ENCODE measurements at places on chromosomes 7 and 10.
A peak's percentile ranks its signal among the peaks of the same experiment; 100 is the strongest.

DNA sequence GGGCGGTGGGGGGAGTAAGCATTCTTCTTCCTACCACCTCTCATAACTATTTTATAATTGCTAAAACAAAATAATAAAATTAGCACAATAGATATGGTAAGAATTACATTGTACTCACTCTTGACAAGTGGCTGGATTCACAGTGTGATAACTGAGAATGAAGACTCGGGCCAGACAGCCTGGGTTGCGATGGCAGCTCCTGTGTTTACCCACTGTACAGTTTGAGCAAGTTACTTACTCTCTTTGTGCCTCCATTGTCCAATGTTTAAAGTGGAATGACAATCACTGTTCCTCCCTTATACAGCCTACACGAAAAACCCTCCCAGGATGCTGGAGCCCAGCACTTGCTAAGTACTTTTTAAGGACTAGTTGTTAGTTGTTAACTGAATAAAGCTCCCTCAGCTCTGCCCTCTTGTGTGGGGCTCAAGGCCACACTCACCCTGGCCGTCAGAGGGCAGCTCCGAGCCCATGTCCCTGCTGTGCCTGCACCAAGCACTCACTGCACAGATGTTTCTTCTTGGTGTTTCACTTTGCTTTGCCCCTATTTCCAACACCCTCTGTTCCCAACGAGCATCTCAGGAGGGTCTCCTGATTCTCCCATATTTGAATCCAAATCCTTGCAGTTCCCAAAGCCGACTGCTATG, 56.4 kb upstream of the NPS start:
- no peak overlapping the region for H3K27ac ChIP-seq
- no peak for DNase-seq
- no peak overlapping the region for H3K4me3 ChIP-seq
- H3K36me3 ChIP-seq, result no peaks in the 10 kb centered on the region
- no peaks in the 10 kb centered on the region for H3K4me1 ChIP-seq
- peaks cover 7% of the 10 kb centered on the region for H3K27me3 ChIP-seq

- no peaks in the 10 kb centered on the region for H3K27me3 ChIP-seq
- no peak overlapping the region for H3K4me3 ChIP-seq
- no peak overlapping the region for H3K27ac ChIP-seq
- no peaks in the 10 kb centered on the region for H3K4me1 ChIP-seq
- no peak for DNase-seq
- no peaks in the 10 kb centered on the region for H3K36me3 ChIP-seq
These were observed 516.3 kb upstream of the KCND2 start for GRCh38 chr7:119756687-119757086.

GRCh38 chr10:97259119-97259518, 33.3 kb downstream of the ARHGAP19 start:
- H3K27me3 ChIP-seq, result no peaks in the 10 kb centered on the region
- H3K4me1 ChIP-seq, result peaks cover 6% of the 10 kb centered on the region
- H3K27ac ChIP-seq, result no peak overlapping the region
- H3K4me3 ChIP-seq, result no peak overlapping the region
- H3K36me3 ChIP-seq, result peaks cover 56% of the 10 kb centered on the region

- H3K4me1 ChIP-seq, result no peaks in the 10 kb centered on the region
- no peak for DNase-seq
- H3K36me3 ChIP-seq, result no peaks in the 10 kb centered on the region
- no peak overlapping the region for H3K27ac ChIP-seq
These were observed 21.8 kb upstream of the NPS start for GRCh38 chr10:127527320-127527719.

- no peak for DNase-seq
- H3K36me3 ChIP-seq, result no peaks in the 10 kb centered on the region
- H3K4me3 ChIP-seq, result no peak overlapping the region
- H3K27ac ChIP-seq, result no peak overlapping the region
- H3K4me1 ChIP-seq, result peaks cover 4% of the 10 kb centered on the region
These were observed 288.9 kb downstream of the KCNMA1 start for GRCh38 chr10:77348751-77349150.

DNA sequence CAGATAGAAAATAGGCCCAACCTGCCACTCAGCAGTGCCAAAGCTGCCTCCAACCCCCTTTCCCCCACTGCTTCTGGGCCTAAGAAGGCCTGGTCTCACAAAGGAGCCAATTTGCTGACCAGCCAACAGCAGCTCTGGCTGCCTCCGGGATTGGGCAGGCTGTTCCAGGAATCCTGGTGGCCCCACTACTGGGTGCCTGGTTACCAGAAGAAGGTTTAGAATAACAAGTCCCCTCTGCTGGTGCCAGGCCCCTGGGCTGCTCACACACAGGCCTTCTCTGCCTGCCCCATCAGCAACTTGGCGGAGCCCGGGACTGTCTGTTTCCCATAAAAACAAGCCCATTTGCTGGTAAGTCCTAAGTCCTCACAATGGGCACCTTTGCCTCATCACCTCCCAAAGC, 1.2 kb downstream of the PHKG1 start:
- H3K27me3 ChIP-seq, result no peaks in the 10 kb centered on the region
- no peak for DNase-seq
- no peak overlapping the region for H3K27ac ChIP-seq
- H3K4me1 ChIP-seq, result no peaks in the 10 kb centered on the region

GRCh38 chr10:7561216-7561893, 105.4 kb downstream of the ITIH5 start:
- H3K27ac ChIP-seq, result no peak overlapping the region
- no peaks in the 10 kb centered on the region for H3K4me1 ChIP-seq
- H3K4me3 ChIP-seq, result no peak overlapping the region
- peaks cover 8% of the 10 kb centered on the region for H3K27me3 ChIP-seq
- no peak for DNase-seq

DNA sequence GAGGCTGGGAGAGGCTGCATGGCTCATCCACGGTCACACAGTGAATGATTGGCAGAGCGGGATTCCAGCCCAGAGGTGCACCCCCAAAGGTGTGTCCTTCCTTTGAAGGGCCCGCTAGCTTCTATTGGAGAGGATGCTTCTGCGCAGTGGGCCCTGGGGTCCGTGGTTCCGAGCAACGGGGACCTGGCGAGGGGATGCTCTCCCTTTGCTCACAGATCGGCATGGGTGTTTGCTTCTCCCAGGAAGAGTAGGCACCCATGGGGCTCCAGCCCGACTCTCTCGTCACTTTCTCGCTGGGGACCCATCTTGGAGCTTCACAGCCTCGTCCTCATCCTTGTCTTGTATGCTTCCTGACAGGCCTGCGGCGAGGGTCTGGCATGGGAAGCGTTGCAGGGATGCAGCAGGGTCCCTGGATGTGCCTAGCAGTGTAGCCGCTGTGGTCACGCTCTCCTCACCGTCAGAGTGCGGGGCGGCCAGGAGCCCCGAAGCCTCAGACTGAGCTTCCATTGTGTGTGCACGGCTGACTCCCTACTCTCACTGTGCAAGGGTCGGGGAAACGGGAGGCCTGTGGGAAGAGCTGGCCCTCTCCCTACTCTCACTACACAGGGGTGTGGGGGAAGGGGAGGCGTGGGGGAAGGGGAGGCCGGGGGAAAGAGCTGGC, 538.5 kb upstream of the FOXK1 start:
- no peaks in the 10 kb centered on the region for H3K36me3 ChIP-seq
- peaks cover 3% of the 10 kb centered on the region for H3K4me1 ChIP-seq
- H3K27me3 ChIP-seq, result peaks cover 22% of the 10 kb centered on the region
- no peak for DNase-seq
- H3K4me3 ChIP-seq, result no peak overlapping the region
- no peak overlapping the region for H3K27ac ChIP-seq

DNA sequence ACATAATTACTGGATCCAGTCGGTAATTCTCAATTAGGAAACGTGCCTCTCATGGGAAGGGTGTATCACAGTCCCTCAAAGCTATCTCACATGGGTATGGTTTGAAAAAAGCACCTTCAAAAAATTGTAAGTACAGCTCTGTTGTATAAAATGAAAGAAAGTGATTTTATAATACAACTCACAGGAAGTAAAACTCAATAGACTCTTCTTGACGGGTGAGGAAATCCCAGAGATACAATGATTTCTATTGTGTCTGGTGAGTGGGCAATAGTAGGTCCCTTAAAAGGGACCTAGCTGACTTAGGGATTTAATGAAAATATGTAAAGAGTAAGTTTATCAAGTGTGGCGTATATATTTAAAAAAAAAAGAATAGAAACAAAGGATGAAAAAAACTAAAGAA, 27.0 kb downstream of the TASOR2 start:
- H3K4me1 ChIP-seq, result peaks cover 67% of the 10 kb centered on the region
- peaks cover 35% of the 10 kb centered on the region for H3K36me3 ChIP-seq
- H3K27me3 ChIP-seq, result no peaks in the 10 kb centered on the region
- peak overlapping the region; percentile 47 for H3K27ac ChIP-seq
- no peak for DNase-seq
- H3K4me3 ChIP-seq, result peak overlapping the region; percentile 41

GRCh38 chr10:86664341-86665217, 3.7 kb upstream of the LDB3 start:
- no peaks in the 10 kb centered on the region for H3K4me1 ChIP-seq
- H3K36me3 ChIP-seq, result no peaks in the 10 kb centered on the region
- no peak for DNase-seq
- H3K27me3 ChIP-seq, result no peaks in the 10 kb centered on the region
- H3K4me3 ChIP-seq, result no peak overlapping the region

DNA sequence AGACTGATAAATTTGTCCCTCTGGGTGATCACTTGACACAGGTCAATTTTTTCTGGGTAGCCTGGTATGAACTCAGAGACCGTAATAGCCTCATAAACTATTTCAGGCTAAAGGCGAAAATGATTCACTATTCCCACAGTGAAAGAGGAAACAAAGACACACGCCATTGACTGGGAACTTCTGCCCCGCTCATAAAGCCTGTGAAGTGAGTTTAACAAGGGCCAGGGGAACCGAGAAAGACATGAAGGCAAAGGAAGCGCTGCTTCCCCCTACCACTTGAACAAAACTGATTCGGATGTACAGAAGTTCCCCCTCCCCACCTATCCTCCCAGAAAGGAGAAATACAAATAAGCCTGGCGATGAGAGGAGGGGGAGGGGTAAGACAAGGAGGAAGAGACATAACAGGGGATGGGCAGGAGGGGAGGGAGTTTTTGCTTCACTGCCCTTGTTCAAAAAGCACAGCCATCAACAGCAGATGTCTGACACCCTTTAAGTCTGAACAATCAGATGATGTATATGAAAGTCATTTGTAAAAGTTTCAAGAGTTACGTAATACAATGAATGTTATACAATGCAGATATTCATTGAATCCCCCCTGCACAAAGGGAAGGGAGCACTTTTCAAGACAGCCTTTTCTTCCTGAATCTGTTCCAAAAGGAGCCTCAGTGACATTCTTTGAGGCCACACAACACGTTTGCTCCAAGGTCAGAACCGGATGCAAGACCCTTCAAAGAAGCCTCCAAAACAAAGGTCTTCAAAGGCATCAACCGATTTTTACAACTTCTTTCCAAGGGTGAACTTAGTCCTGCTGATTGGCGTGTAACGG, 734 bp downstream of the ABCB4 start:
- peak overlapping the region; percentile 16 for H3K4me3 ChIP-seq
- peaks cover 48% of the 10 kb centered on the region for H3K27me3 ChIP-seq
- peaks cover 11% of the 10 kb centered on the region for H3K4me1 ChIP-seq
- DNase-seq, result no peak
- no peaks in the 10 kb centered on the region for H3K36me3 ChIP-seq

DNA sequence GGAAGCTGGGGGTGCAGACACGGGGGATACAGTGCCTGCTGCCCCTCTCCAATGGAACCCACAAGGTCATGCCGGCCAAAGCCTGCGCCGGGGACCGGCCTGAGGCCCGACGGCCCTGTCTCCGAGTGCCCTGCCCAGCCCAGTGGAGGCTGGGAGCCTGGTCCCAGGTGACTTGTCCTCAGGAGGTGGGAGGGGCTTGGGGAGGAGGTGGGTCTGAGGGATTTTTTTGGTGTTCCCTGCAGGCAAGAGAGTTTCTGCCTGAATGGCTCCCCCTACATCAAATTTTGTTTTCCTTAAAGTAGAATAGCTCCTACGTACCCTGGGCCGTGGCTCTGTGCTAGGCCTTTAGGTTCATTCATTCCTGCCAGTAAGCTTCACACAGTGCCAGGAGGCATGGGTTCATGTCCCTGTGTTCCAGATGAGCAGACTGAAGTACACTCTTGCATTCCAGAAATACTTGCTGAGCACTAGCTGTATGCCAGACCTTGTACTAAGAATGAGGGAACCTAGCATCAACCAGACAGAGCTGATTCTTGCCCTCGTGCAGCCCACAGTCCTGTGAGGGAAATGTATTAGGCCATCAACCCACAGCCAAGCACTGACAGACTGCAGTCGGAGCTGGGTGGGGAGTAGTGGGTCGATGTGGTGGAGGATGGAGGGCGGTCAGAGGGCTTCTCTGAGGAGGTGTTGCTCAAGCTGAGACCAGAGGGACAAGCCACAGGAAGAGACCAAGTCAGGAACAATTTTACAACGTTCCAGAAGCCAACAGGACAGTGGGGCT, 31.1 kb downstream of the TBATA start:
- H3K27me3 ChIP-seq, result no peaks in the 10 kb centered on the region
- no peak overlapping the region for H3K27ac ChIP-seq
- DNase-seq, result no peak
- no peak overlapping the region for H3K4me3 ChIP-seq
- H3K4me1 ChIP-seq, result peaks cover 6% of the 10 kb centered on the region

DNA sequence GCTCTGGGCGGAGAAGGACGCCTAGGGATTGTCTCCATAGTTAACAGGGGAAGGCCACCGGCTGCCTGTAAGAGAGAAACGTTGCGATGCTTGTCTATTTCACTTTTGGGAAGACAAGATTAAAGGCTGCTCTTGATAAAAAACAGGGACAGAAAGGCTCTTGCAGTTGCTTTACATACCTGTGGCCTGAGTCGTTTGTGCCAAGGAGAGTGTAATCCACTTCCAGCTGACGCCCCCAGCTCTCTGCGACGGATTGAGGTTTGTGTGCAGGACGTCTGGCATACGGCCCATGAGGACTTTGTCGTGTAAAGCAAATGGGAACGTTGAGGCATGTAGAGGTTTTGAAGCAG, 1.1 kb downstream of the MAP3K8 start:
- peaks cover 56% of the 10 kb centered on the region for H3K4me1 ChIP-seq
- H3K4me3 ChIP-seq, result peak overlapping the region; percentile 92

GRCh38 chr10:69217119-69217754, 2.9 kb upstream of the HKDC1 start:
- no peak overlapping the region for H3K4me3 ChIP-seq
- no peaks in the 10 kb centered on the region for H3K27me3 ChIP-seq
- H3K27ac ChIP-seq, result no peak overlapping the region
- peaks cover 47% of the 10 kb centered on the region for H3K4me1 ChIP-seq
- H3K36me3 ChIP-seq, result no peaks in the 10 kb centered on the region
- DNase-seq, result no peak

GRCh38 chr7:77235276-77235675, 35.7 kb upstream of the FGL2 start:
- H3K27ac ChIP-seq, result no peak overlapping the region
- peaks cover 13% of the 10 kb centered on the region for H3K36me3 ChIP-seq
- H3K4me3 ChIP-seq, result no peak overlapping the region
- no peaks in the 10 kb centered on the region for H3K27me3 ChIP-seq
- DNase-seq, result no peak
- H3K4me1 ChIP-seq, result peaks cover 11% of the 10 kb centered on the region

- no peaks in the 10 kb centered on the region for H3K27me3 ChIP-seq
These were observed 171.0 kb upstream of the FOXP2 start for GRCh38 chr7:114243646-114244045.

GRCh38 chr7:6071406-6071805, 40.2 kb downstream of the ANKRD61 start:
- H3K4me3 ChIP-seq, result no peak overlapping the region
- no peak overlapping the region for H3K27ac ChIP-seq
- H3K27me3 ChIP-seq, result no peaks in the 10 kb centered on the region

GRCh38 chr10:59770689-59771088, 17.4 kb upstream of the MRLN start:
- H3K27me3 ChIP-seq, result no peaks in the 10 kb centered on the region
- no peaks in the 10 kb centered on the region for H3K36me3 ChIP-seq
- H3K4me1 ChIP-seq, result no peaks in the 10 kb centered on the region
- H3K27ac ChIP-seq, result no peak overlapping the region
- H3K4me3 ChIP-seq, result no peak overlapping the region
